ENCODE measurements at places on chromosomes 4 and X.
A peak's percentile ranks its signal among the peaks of the same experiment; 100 is the strongest.

- peak; percentile 65 for DNase-seq
These were observed 504 bp upstream of the RBM3 start for GRCh38 chrX:48573690-48574269.

DNA sequence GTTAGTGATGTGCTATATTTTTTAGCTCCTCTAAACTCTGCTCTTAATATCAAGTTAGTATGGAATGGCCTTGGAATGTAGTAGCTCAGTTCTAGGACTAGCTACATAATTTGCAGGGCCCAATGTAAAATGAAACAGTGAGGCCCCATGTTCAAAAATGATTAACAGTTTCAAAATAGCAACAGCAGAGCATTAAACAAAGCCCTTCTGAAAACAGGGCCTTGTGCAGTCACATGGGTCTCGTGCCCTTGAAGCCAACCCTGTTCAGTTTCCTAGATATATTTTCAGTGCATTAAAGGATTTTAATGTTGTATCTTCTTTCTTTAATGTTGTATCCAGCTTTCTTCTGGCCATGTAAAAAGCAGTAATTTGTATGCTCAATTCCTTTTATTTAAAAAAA is 82.1 kb downstream of the TASL start:
- no peak for DNase-seq

DNA sequence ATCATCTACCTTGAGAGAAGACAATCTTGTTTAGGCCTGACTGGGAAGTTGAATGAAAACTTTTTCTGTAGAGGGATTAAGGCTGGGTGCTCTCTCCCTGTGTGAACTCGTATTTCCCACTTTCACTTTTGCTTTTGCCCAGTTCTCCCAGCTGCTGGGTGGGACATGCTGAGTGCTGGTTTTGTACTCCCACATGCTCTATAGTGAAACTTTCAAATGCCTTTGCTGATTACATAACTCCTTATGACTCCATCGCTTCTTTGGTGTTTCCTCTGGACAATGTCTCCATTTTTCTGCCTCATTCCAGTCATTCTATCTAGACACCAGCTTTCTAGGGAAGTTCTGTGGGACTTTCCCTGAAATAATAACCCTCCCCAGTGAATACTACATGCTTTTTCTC is 100.5 kb downstream of the CLNK start:
- no peak for DNase-seq

DNA sequence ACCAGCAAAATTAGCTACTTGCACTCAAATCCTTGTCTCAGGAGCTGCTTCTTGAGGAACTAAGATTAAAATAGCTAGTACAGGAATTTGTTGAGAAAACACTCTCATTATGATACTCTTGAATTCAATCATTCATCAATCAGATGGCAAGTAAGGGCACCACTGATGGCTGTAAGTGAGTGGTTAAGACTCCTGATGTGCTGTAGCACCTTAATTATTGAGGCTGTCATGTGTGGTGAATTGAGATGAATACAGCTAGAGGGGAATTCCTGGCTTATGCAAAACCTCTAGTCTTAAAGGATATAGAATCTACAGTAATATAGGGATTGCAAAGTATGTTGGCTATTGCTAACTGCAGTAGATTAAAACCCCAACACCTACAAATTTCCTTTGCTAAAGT is 509.1 kb downstream of the IQCM start:
- no peak for DNase-seq

DNA sequence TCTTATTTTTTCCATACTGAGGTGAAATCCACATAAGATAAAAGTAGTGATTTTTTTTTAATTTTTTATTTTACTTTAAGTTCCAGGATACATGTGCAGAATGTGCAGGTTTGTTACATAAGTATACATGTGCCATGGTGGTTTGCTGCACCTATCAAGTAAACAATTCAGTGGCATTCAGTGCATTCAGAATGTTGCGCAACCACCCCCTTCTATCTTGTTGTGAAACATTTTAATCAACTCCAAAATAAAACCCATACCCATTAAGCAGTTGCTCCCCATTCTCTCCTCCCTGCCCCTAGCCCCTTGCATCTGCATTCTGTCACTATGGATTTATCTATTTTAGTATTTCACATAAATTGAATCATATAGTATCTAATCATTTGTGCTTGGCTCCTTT is 121.2 kb downstream of the KLHL13 start:
- DNase-seq, result no peak

GRCh38 chr4:118730683-118731082 is 45.5 kb downstream of the METTL14 start:
- DNase-seq, result no peak

DNA sequence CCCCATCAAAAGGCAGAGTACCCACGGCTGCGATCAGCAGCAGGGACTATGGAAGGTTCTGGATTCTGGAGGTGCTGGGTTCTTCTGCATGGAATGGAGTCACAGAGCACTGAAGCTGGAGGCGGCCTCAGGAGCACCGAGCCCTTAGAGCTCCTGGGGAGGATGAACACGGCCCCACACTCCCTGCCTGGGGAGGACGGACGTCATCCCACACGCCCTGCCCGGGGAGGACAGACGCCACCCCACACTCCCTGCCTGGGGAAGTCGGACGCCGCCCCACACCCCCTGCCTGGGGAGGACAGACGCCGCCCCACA is 9.9 kb downstream of the LRPAP1 start:
- DNase-seq, result no peak
